ENCODE measurements at places on chromosomes 5 and 9.
A peak's percentile ranks its signal among the peaks of the same experiment; 100 is the strongest.

DNA sequence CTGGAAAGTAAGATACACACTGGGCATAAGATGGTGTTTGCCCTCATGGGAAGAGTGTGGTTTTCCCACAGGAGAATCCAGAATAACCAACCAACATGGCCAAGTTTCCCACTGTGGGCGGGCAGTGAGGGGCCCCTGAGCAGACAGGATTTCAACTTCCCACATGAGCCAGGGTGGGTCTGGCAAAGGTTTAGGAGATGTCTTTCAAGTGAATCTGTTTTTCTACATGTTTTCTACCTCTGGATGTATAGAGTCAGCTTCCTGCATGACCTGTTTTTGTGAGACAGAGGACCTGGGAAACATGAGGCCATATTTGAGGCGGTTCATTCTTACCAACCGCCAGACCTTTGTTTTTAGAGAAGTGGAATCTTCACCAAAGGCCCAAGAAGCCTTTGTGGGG lies 100.5 kb downstream of the TLE4 start:
- no peak for DNase-seq

GRCh38 chr9:32487981-32488380 lies 38.0 kb downstream of the RIGI start:
- peak; percentile 10 for DNase-seq

GRCh38 chr9:70525519-70525918 lies 111.1 kb upstream of the KLF9 start:
- DNase-seq = no peak

DNA sequence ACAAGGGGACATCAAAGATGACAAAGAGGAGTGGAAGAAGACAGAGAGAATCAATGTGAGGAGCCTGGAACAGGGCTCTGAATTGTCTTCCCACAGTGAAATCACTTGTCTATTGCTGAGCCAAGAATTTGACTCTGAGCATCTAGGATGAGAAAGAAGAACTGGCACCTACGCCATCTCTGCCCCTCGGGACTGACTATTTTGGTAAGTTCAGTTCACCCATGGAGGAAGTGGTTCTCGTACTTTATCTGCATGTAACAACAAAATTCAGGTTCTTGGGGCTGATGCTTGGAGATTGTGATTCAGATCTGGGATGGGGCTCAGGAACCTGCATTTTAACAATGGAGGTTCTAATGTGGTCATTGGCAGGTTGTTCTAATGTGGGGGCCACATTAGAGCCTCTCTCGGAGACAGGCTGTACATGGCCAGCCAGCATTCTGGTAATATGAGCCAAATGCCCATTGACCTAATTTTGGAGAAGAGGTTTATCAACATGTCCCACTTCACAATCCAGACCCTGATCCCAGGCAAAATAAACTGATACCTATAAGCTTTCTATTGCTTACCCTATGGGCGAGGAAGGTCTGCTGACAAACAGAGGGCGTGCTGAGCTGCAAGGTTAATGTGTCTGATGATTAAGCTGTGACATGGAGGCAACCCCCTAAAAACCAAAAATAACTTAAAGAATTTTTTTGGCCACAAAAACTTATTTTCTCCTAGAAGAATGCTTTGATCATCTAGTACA lies 2.7 kb upstream of the IL12B start:
- DNase-seq = no peak

GRCh38 chr5:25412116-25412661 lies 767.4 kb upstream of the CDH10 start:
- DNase-seq = no peak

- peak; percentile 44 for DNase-seq
Observed at GRCh38 chr5:106399391-106399790, 1271.3 kb downstream of the EFNA5 start.

GRCh38 chr5:35151146-35151920 lies 79.0 kb downstream of the PRLR start:
- DNase-seq = no peak

- DNase-seq = no peak
Observed at GRCh38 chr9:4211806-4212205, 88.1 kb downstream of the GLIS3 start.

GRCh38 chr9:137256856-137257255 lies 1.7 kb downstream of the NELFB start:
- DNase-seq = no peak

GRCh38 chr5:137997726-137998213 lies 35.1 kb downstream of the FAM13B start:
- no peak for DNase-seq

Data from fibroblast of skin of left quadriceps (primary cell).